ENCODE measurements at places on chromosomes 6 and 20.

DNA sequence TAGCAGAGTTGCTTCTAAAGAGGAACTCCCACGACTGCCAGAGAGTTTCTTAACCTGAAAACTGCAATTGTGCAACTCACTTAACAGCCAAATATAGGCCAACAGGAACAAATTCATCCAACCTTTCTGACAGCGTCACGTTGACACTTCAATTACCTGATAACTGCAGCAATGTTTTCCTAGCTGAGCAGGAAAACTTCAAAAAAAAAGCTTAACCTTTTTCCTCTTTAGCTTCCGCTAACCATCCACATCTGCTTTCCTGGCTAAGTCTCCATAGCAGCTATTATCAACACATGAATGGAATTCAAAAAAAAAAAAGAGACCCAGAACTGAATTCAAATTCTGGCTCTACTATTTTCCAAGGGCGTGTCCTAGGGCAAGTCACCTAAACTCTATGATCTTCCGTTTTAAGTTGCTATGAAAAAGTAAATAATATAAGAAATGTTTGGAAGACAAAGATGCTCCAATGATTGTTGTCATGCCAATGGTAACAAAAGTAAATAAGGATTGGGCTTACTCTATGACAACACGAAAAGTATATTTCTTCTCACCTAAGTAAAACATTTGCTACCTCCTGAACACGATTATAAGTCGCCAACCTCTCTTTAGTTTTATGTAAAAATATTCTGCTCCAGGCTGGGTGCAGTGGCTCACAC lies 524.6 kb upstream of the JARID2 start:
- no peak for DNase-seq

- no peak for DNase-seq
These were observed 75.3 kb downstream of the PRDM1 start for GRCh38 chr6:106161311-106161874.

DNA sequence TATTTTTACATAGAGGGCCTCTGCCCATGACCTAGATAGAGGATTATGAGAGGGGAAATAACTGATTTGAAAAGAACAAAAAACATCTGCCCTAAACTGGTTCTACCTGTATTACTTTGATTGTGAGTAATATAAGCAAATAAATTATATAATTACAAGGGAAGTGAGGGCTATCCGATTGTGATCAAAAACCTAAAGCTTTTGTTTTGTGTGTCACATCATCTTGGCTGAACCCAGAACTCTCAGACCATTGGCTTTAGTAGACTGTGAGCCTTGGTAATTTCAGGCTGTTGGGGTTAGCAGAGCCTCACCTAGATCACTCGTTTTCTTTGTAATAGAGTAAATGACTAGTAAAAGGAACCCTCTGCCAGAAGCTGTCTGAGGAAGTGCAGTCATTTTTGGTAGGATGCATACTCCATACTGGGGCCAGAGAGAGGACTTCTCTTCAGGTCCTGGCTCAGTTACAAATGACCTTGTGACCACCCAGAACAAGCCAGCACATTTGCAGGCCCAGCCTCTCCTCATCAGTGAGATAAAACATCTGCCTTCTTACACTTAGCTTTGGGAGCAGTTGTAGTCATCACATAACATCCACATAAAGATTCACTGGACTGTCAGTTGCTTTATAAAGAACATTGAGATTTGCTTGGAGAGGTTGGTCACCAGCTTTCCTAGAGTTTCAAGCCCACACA lies 13.5 kb downstream of the STK35 start:
- no peak for DNase-seq

DNA sequence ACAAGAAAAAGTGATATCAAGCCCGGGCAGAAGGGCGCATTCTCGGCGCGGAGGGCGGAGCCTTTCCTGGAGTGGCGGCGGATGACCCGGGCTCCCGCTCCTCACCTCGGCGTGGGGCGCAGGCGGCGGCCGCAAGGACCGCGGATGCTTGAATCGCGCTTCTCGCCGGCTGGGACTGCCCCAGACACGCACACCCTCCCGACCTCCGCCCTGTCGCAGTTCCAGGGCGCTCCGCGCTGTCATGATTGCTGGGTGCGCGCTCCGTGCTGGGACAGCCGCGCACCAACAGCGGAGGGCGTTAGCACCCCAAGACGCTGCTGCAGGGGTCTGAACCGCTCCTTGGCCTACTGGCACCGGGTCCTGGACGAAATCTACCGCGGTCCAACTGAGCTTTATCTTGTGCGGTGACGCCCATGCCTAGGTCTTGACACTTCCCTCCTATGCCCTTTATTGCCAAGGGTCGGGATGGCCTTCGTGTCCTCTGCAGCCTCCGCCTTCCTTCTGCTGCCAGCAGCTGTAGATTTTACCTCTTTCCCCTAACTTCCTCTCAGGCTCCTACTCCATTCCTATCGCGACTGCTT lies 43.3 kb downstream of the IRAK1BP1 start:
- no peak for DNase-seq

- DNase-seq: no peak
These were observed at the start of gene PRSS16 for GRCh38 chr6:27247133-27247836. TSS of gene PRSS16 (plus strand) at chr6:27247701. CDS start at chr6:27247738, 37 bp downstream.
